AG09319 (cell line): ENCODE measurements at places on chromosomes 1 and 21.
A peak's percentile ranks its signal among the peaks of the same experiment; 100 is the strongest.

DNA sequence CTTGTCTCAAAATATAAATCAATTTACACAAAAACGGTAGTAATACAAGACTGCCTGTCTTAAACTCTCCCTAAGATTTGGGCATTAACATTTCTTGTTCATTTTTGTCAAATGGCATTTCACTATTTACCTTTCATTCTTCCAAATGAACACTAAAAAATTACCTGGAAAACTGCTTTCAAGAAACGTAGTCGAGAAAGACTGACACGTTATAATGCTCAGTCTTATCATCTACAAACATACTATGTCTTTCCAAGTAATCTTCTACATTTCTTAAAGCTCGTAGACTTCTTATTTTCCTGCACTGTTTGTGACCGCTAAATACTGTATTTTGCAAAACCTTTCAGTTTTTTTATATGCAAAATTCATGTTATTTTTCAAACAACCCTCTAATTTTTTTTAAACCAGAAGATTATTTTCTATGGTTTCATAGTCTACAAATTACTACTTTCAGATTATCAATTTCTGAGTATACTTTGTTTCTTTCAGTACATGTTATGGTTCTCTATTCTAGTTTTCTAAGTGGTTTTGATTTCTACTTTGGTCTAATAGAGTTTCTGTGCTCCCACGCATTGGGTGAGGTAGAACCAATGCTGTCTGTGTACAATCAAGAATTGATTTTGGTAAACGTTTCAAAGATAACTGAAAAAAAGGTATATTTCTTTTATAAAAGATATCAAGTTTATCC, 336.4 kb downstream of the SMYD3 start:
- no peak for DNase-seq

DNA sequence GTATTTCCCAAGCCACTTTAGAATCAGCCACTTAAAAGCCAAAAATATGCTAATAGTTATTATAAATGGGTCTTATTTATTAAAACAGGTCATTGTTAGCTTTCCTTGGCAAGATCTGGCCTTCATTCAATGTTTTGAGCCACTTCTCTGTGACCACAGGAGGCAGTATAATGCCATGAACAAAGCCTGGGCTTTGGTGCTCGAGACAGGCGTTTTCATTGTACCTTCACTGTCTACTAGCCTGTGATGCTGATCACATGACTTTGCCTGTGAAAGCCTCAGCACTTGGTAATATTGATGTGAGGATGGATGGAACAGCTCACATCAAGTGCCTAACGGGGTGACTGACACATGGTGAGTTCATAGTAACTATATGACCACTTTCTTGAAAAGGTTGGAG, 217.0 kb downstream of the RWDD3 start:
- no peak for DNase-seq

GRCh38 chr1:170354246-170354645, 177.7 kb upstream of the GORAB start:
- DNase-seq, result no peak

DNA sequence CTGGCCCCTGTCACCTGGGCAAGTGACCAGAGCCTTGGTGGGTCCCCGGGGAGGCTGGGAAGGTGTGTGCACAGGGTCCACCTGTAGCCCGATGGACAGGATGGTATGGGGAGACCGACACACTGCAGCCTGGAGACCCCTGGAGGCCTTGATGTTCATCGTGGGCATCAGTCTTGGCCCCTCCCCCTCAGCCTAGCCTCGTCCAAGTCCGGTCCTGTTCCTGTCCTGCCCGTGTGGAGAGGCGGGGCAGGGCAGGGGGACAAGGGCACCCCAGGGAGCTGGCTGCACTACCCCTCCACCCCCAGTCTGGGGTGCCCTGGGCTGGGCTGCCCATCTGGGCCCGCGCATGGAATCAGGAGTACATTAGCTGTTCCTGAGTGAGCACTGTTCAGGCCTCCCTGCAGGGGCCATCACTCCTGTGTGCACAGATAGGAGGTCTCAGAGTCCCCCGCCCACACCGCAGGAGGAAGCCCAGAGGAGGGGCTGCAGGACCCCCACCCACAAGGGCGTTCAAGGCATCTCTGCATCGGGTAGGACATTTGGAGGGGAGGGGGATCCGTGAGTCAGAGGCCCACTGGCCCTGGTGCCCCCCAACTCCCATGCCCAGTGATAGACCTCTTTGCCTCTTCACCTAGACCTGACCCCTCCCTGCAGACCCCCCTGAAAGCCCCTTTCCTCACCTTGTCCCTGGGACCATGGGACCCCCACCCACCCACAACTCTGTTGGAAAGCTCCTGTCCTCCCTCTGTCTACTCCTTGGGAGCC, 63.2 kb downstream of the WNT9A start:
- DNase-seq, result no peak

DNA sequence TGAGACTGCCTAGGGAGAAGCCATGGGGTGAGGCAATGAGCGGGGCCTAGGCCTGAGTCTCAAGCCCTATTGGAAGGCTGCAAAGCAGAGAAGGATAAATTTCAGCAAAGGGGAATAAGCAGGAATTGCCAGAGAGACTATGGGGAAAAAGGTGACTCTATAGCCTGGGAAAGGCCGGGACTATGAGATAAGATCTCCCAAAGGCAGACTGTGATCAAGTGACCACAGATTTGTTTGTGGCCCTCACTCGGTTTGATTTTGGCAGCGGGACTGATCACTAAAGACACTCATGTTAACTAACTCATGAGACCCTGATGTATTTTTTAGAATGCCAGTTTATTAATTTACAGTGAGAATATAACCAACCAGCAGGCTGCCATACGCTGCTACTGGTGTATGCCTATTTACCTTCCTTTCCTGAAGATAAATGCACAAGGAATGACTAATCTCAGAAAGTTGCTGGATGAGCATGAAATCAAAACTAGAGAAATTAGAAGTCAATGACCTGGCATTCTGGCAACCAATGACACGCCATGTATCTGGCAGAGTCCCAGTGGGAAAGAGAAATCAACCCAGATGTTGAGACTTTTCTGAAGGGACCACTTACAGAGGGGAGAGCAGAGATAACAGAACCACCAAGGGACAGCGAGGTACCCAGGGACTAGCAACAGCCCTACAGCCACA, 4.3 kb downstream of the HSF2BP start:
- no peak for DNase-seq

DNA sequence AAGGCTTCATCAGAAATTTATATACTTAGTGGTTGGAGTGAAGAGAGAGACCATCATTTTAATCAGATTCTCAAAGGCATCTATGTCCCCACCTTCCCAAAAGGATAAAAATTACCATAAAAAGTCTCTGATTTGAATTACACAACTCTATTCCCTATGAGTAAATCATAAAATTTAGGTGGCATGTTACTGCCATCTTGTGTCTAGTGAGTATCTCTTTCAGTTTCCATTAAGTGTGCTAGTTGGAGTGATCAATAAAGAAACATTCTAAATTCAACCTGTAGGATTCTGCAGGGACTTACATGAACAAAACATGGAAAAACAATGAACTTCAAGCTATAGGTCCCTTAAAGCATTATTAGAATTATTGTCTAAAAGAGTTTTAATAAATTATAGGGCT, 655.4 kb downstream of the LTN1 start:
- peak; percentile 42 for DNase-seq

DNA sequence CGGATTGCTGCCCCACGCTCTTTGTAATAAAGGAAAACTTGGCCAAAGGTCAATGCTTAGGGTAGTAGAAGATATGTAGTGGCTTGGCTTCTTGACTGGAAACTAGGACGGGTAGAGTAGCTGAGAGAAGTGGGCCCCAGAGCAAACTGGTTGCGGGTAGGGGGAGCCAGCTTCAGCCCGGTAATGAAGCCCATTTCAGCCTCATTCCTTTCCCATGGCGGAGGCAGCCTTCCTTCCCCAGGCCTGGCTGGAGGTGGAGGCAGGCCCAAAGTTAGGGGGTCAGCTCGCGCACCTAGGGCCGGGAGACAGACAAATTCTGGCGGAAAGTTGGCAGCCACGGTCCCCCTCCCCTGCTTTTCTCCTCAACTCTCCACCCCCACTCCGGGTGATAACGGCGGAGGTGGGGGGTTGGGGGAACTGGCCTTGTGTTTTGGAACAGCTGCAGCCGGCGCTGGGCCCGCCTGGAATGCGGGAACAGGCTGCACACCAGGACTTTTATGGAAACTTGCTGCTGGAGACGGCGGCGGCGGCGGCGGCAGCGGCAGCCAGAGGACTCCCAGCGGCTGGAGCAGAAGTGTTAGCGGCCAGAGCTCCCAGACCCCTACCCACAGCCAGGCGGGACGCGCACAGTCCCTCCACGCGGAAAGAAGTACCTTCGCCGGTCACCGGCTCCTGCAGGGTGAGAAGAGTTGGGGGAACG, at the start of gene NEXN:
Gene NEXN (plus strand): TSS at position 544 of the 700 bp plus-strand sequence. CDS start 27,483 bp downstream, outside the sequence.
- DNase-seq, result peak; percentile 28

GRCh38 chr1:65054481-65054880, 88.1 kb upstream of the JAK1 start:
- DNase-seq, result no peak

DNA sequence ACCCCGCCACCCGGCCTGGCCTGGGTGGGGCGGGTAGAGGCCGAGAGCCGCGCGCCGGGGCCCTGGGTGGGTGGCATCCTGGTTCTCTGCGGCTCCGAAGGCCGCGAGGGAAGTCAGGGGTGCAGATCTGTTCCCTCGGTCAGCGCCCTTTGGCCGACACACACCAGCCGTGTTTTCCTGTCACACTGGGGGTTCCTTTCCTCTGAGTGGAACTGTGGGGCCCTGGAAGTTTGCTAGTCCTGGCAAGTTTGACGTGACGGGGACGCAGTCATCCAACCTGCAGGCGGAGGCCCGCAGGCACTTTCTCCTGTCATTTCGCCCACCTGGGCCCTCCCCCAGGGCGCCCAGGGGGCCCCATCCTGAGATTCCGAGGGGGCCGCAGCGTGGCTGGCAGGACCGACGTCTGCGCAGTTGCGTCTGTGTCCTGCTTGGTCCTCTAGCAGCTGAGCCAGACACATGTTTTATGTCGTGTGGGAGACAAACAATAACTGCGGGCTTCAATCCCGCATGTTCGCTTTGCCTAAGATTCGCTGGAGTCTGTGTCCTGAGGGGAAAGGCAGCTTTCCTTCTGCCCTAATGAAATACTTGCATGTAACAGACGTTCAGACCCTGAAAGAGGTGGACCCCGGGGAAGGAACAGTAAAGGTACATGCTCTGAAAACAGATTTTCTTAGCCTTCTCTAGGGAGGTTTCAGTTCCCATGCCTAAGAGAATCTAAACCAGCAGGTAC, 1.5 kb downstream of the FAM163A start:
- no peak for DNase-seq

DNA sequence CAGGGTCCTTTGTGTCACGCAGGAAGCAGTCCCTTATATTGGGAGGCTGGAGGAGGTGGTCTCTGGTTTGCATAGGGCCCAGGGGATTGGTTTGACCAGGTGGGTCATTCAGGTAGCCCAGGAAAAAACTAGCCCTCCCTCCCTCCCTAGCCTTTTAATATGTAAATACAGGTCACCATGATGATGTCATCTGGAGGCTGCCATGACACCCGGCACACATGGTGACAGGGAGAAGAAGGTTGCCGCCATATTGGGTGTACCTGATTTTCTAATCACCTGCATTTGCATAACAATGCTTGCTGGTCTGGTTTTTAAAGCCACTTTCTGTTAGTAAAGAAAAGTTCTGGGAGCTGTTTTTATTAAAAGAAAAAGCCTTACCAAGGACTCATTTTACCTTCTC, 791.0 kb upstream of the ADGRL4 start:
- DNase-seq, result no peak

GRCh38 chr1:112247036-112247597, 148.9 kb upstream of the CTTNBP2NL start:
- DNase-seq, result no peak

DNA sequence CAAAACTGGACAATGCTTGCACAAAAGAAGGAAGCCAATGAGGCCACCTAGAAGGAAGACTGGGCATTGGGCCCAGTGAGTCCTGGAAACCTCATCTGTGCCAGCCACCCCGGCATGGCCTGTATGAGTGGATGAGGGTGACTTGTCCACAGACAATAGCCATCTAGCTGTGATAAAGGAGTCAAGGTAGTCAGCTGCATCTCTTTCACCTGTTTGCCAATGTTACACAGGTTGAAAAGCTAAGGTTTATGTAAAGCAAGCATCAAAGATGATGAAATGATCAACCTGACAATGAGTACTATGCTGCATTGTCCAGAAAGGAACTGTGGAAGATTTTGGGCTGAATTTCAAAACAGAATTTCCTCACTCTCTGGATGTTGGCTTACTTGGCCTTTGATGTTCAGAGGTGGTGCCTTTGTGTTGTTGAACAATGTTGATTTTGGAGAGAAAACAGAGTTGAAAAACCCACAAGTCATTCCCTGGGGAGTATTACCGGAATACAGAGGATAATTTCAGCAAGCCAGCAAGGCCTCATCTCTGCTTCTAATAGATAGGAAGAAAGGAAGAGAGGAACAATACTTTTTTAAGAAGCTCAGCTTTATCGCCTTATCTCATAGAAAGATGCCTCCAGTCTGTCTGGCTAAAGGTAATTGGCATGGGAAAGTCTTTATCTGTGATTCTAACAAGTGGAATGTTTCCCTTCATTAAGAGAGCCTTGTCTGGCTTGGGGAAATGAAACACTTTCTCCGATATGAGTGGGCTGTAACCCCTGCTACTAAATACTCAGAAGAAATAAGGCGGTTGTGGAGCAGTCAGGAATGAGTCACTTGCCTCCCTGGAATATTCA, 11.4 kb upstream of the SELE start:
- DNase-seq, result no peak

- DNase-seq, result no peak
Observed at GRCh38 chr1:93917302-93917701, 8.1 kb upstream of the GCLM start.

DNA sequence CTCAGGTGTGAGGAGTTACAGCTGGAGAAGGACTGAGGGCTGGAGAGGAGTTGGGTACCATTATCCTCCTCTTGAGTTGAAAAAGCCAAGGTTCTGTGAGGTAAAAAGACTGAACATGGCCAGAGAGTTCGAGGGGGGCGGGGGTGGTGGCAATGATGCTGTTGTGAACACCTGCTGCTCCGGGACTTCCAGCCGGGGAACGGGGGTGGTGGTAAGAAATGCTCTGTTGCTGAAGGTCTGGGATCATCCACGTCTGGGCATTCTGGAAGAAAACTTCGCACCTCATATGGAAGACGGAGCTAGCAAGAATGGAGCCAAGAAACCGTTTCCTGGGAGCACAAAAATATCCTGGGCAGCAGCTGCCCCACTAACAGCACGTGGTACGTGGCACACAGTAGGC, 20.1 kb upstream of the ALPL start:
- no peak for DNase-seq

- peak; percentile 36 for DNase-seq
Observed at GRCh38 chr21:38219049-38219628, 37.7 kb upstream of the KCNJ15 start.

GRCh38 chr1:207983044-207983635, 72.2 kb upstream of the CD34 start:
- DNase-seq, result no peak

- DNase-seq, result no peak
Observed at GRCh38 chr1:225771661-225772322, 5.8 kb upstream of the SRP9 start.

DNA sequence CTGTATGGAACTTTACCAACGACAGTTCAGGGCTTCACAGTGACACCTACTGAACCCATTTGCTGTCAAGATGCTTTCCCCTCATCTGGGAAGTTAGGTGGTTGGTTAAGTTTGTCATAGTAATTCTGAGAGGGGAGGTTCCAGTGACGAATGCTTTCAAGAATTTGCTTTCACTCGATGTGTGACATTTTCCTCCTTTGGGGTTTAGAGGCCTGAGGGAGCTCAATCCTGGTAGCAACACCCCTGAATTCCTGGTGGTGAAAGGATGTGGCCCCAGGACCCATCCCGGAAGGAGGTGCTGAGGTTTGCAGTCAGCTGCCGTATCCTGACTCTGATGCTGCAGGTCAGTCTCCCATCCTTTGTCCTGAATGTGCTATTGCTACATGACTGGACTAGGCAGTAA, 2.8 kb downstream of the PIGV start:
- DNase-seq, result no peak
